ENCODE measurements at places on chromosomes 4 and X. TPM values are rescaled to one million over a fixed set of nuclear protein-coding genes. Genes with fewer than 3 reads are reported as not detected.

Gene CLNK
- total RNA-seq, result not detected

DNA sequence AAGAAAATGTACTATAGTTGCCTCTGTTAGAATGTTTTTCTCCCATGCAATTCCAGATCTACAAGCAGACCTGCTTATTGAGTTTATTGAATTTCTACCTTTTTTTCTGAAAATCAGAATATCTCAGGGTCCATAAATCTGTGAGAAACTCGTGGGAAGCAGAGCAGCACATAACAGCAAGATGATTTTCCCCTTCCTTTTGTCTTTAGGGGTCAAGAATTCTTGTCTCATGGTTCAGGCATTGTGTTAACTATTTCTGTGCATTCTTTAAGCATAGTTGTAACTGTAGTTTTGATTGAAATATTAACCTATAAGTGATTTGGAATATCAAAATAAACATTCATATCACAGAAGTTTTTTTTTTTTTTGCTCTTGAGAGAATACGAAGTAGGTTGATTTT lies 11.4 kb downstream of the EDNRA start:
- H3K36me3 ChIP-seq, result no peaks in the 10 kb centered on the region
- no peaks in the 10 kb centered on the region for H3K4me1 ChIP-seq
- H3K27ac ChIP-seq, result no peak overlapping the region
- H3K4me3 ChIP-seq, result no peak overlapping the region
- DNase-seq, result no peak

Gene IL13RA2
- not detected for total RNA-seq

DNA sequence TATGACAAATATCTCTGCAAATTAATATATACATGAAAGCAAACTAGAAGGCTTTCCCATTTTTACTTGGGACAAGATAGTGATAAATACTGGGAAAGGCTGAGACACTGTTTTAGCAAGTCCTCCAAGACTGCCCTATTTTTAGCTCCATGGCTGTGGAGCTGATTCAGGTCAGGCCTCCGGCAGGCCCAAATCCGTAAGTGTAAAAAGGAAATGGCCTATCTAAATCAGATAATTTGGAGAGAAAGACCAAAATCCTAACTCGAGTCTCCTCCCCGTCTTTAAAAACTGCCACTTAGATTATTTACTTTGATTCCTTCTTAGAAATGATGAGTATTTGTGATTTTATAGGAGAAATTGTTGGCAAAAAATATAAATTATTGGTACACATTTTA lies 2.9 kb downstream of the OTUD4 start:
- no peak for DNase-seq
- peak overlapping the region; percentile 96 for H3K4me3 ChIP-seq
- H3K27me3 ChIP-seq, result no peaks in the 10 kb centered on the region
- peaks cover 48% of the 10 kb centered on the region for H3K4me1 ChIP-seq

GRCh38 chr4:65018313-65018712 lies 609.1 kb upstream of the TECRL start:
- H3K4me3 ChIP-seq, result no peak overlapping the region
- no peaks in the 10 kb centered on the region for H3K36me3 ChIP-seq
- H3K27ac ChIP-seq, result no peak overlapping the region
- H3K4me1 ChIP-seq, result no peaks in the 10 kb centered on the region

Gene PABPC1L2A
- total RNA-seq, result not detected

GRCh38 chr4:104630272-104630671 lies 135.6 kb upstream of the CXXC4 start:
- no peak overlapping the region for H3K4me3 ChIP-seq
- no peaks in the 10 kb centered on the region for H3K36me3 ChIP-seq
- H3K27ac ChIP-seq, result no peak overlapping the region
- no peaks in the 10 kb centered on the region for H3K4me1 ChIP-seq
- no peak for DNase-seq

Gene SH3BGRL
- total RNA-seq, result 39.1 TPM

Gene CMC4
- 7.2 TPM for total RNA-seq

DNA sequence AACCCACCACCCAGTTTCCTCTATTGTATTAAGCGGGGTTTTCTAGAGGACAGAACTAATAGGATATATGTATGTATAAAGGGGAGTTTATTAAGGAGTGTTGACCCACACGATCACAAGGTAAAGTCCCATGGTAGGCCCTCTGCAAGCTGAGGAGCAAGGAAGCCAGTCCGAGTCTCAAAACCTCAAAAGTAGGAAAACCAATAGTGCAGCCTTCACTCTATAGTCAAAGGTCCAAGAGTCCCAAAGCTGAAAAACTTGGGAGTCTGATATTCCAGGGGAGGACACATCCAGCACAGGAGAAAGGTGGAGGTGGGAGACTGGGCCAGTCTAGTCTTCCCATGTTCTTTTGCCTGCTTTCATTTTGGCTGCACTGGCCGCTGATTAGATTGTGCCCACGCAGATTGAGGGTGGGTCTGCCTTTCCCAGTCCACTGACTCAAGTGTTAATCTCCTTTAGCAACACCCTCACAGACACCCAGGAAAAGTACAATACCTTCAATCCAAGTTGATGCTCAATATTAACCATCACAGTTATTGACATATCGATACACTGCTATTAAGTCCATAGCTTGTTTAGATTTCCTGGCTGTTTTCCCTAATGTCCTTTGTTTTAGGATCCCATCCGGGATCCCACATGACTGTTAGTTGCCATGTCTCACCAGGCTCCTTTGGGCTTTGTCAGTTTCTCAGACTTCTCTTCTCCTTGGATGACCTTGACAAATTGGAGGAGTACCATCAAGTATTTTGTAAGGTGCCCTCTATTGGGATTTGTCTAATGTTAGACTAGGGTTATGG lies 12.2 kb downstream of the UCHL1 start:
- no peak overlapping the region for H3K4me3 ChIP-seq
- no peaks in the 10 kb centered on the region for H3K36me3 ChIP-seq
- H3K4me1 ChIP-seq, result no peaks in the 10 kb centered on the region
- DNase-seq, result no peak
- H3K27me3 ChIP-seq, result peaks cover under 1% of the 10 kb centered on the region

GRCh38 chr4:8666581-8666980 lies 74.0 kb downstream of the CPZ start:
- H3K27ac ChIP-seq, result no peak overlapping the region
- no peak for DNase-seq
- no peak overlapping the region for H3K4me3 ChIP-seq
- peaks cover 6% of the 10 kb centered on the region for H3K27me3 ChIP-seq

DNA sequence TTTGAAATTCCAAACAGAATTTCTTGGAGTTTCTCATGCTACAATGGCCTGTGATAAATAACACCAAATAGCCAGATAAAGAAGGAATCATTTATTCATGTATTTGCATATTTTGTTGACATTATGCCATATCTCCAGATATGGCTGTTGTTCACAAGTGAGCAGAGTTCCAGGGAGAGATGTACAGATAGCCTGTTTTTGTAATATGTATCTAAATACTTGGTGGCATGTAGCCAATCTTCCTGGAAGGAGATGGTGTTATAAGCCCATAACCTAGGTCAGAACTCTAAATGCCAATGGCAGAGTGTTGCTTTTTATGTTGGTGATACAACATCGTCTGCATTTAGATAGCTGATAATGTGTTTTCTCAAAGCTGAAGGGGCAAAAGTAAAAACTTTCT lies 292.2 kb downstream of the FBXO8 start:
- no peaks in the 10 kb centered on the region for H3K36me3 ChIP-seq
- no peak overlapping the region for H3K4me3 ChIP-seq
- H3K27me3 ChIP-seq, result no peaks in the 10 kb centered on the region
